ENCODE measurements at places on chromosomes 13 and 19. TPM values are rescaled to one million over a fixed set of nuclear protein-coding genes. Genes with fewer than 3 reads are reported as not detected.

The ONECUT3 gene
- total RNA-seq: not detected

The OVOL3 gene
- not detected for total RNA-seq

The SBK3 gene
- not detected for total RNA-seq

The CRLF1 gene
- total RNA-seq: 437 TPM

The COX7A1 gene
- 79.4 TPM for total RNA-seq

The SLC46A3 gene
- 5.7 TPM for total RNA-seq

The PSPN gene
- 0.79 TPM for total RNA-seq

The LAIR1 gene
- total RNA-seq: not detected

The MYDGF gene
- total RNA-seq: 263 TPM

The KLK1 gene
- not detected for total RNA-seq

The ZNF763 gene
- total RNA-seq: 2.4 TPM

The ZNF550 gene
- 9.1 TPM for total RNA-seq

The CEACAM3 gene
- total RNA-seq: not detected

The FPR2 gene
- not detected for total RNA-seq

The SLC25A41 gene
- not detected for total RNA-seq

Measured in aortic smooth muscle cell (primary cell).